Activated naive CD4-positive, alpha-beta T cell treated with anti-CD3 and anti-CD28 coated beads for 36 hours (primary cell): ENCODE measurements at places on chromosomes 3 and 15. TPM values are rescaled to one million over a fixed set of nuclear protein-coding genes. Genes with fewer than 3 reads are reported as not detected.
A peak's percentile ranks its signal among the peaks of the same experiment; 100 is the strongest.

GRCh38 chr15:88982946-88983342, 69.8 kb upstream of the MFGE8 start:
- no peak overlapping the region for H3K4me3 ChIP-seq
- H3K27me3 ChIP-seq: no peaks in the 10 kb centered on the region
- no peaks in the 10 kb centered on the region for H3K4me1 ChIP-seq
- no peak overlapping the region for H3K27ac ChIP-seq

DNA sequence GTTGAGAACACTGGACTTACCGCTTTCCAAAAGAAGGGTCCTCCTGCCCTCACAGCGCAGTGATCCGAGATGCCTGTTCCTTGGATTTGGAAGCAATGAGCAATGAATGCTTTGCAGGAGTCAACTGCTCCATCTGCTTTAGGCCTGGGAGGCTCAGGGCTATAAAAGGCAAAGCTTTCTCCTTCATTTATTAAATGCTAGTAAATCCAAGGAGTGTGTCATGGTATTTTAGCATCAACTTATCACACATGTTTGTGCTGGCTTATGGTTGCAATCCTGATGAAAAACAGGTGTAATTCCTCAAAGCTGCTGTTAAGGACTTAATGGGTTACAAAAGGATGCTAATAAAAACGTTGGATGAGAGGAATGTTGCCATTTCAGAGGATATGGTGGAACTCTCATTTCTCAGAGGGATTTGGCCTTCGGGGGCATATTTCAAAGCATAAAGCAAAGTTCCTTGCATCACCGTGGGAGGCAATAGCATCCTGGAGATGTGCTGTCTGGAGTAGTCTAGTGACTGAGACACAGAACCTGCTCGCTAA, 158.5 kb upstream of the TPM1 start:
- no peak overlapping the region for H3K27ac ChIP-seq
- no peak overlapping the region for H3K4me3 ChIP-seq

Gene TUSC7
- total RNA-seq: not detected

Gene GABRB3
- 0.19 TPM for total RNA-seq

Gene ZNF774
- total RNA-seq: 0.84 TPM

GRCh38 chr3:33940149-33940548, 141.7 kb downstream of the PDCD6IP start:
- peaks cover 3% of the 10 kb centered on the region for H3K4me1 ChIP-seq
- no peak overlapping the region for H3K27ac ChIP-seq
- no peak for DNase-seq
- H3K4me3 ChIP-seq: no peak overlapping the region
- H3K36me3 ChIP-seq: no peaks in the 10 kb centered on the region
- peaks cover 8% of the 10 kb centered on the region for H3K27me3 ChIP-seq

Gene SMCO1
- not detected for total RNA-seq

- H3K4me3 ChIP-seq: no peak overlapping the region
- H3K27ac ChIP-seq: no peak overlapping the region
- H3K4me1 ChIP-seq: no peaks in the 10 kb centered on the region
- H3K36me3 ChIP-seq: peaks cover 26% of the 10 kb centered on the region
- H3K27me3 ChIP-seq: no peaks in the 10 kb centered on the region
These were observed 27.9 kb upstream of the PLCH1 start for GRCh38 chr3:155772801-155773200.

Gene RYR3
- not detected for total RNA-seq

DNA sequence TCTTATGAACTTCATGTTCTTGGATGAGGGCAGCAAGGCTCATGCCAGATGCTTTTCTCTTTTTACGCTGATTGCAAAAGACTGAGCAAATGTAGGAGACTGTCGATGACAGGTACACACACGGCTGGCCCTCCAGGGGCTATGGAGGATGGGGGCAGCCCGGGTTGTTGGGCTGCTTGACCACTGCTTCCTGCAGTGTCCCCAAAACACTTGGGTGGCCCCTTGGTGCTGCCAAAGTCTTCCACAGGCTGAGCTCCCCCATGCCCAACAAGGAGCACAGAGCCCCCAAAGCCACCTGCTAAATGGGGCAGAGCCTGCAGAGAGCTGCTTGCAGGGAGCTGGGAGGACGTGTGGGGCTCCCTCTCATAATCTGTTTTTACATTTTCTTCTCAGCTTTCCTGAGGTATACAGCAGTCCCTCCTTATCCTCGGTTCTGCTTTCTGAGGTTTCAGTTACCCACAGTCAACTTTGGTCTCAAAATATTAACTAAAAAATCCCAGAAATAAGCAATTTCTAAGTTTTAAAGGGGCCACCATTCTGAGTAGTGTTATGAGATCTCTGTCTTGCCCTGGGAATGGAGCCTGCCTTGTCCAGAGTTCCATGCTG, 7.3 kb downstream of the PRR23E start:
- H3K27ac ChIP-seq: no peak overlapping the region
- no peaks in the 10 kb centered on the region for H3K36me3 ChIP-seq
- DNase-seq: no peak
- H3K4me1 ChIP-seq: no peaks in the 10 kb centered on the region
- peaks cover 7% of the 10 kb centered on the region for H3K27me3 ChIP-seq

Gene DUOXA1
- total RNA-seq: not detected

DNA sequence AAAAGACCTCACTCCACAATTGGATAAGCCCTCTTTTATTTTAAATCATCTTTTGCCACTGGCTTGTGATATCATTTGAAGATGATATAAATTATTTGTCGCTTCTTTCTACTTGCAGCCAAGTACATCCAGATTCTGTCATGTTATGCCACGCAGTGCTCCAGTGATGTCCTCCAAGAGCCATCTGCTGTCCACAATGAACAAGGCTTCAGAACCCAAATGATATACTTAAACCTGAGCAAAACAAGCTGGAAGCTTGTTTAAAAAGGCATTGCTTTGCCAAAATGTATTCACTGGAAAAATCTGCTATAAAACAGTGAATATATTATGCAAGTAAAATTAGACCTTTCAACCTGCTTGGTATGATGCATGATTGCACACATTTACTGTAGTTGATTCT, 58.8 kb upstream of the ARL6 start:
- H3K27me3 ChIP-seq: peaks cover 3% of the 10 kb centered on the region
- H3K36me3 ChIP-seq: no peaks in the 10 kb centered on the region
- H3K4me3 ChIP-seq: no peak overlapping the region
- no peaks in the 10 kb centered on the region for H3K4me1 ChIP-seq
- no peak for DNase-seq
- H3K27ac ChIP-seq: no peak overlapping the region

- DNase-seq: no peak
- no peak overlapping the region for H3K27ac ChIP-seq
- peaks cover 7% of the 10 kb centered on the region for H3K4me1 ChIP-seq
- no peaks in the 10 kb centered on the region for H3K36me3 ChIP-seq
- H3K27me3 ChIP-seq: no peaks in the 10 kb centered on the region
- H3K4me3 ChIP-seq: no peak overlapping the region
These were observed 67.0 kb downstream of the CSNK1G1 start for GRCh38 chr15:64288999-64289398.

GRCh38 chr3:26245236-26245635, 377.3 kb upstream of the LRRC3B start:
- no peak overlapping the region for H3K27ac ChIP-seq
- H3K4me3 ChIP-seq: no peak overlapping the region
- no peaks in the 10 kb centered on the region for H3K4me1 ChIP-seq
- no peak for DNase-seq

DNA sequence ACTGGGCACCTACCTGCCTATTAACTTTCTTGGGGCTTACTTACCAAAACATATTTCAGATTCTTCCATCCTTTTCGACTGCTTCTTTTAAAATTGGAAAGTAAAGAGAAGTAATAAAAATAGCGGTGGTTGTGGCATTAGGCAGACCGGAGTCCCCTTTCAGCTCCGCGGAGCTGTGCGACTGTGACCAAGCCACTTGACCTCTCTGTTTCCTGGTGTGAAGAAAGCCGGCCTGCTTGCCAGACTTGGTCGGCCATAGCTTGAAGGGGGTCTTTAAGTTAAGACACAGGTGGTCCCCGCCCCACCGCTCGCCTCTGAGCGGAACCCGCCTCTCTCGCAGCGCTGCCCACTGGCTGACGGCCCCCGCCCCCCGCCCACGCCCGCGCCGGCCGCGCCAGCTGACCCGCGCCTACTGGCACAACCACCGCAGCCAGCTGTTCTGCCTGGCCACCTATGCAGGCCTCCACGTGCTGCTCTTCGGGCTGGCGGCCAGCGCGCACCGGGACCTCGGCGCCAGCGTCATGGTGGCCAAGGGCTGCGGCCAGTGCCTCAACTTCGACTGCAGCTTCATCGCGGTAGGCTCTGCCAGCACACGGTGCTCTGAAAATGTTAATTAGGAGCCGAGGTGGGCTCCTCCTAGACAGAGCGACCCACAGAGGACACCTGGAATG, 18.3 kb downstream of the NOX5 start:
- H3K4me3 ChIP-seq: no peak overlapping the region
- DNase-seq: no peak
- H3K4me1 ChIP-seq: peaks cover 8% of the 10 kb centered on the region

Gene CD96
- 52.7 TPM for total RNA-seq

DNA sequence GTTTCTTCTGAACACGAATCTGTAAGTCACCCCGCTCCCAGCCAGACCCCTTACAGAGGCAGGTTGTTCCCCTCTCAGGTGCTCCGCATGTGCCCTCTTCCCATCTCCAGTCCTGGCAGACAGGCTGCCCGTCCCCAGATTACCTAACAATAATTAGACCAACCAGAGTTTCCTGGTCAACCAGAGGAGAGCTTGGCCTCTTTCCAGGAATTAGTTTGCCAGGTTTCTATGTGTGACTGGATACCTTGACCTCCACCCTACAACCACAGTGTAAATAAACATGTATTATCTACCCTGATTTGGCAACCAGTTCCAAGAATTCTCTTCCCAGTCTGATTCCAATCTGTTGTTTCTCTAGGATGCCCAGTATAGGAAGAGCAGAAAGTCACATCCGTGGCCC, 178.0 kb upstream of the UMPS start:
- no peak overlapping the region for H3K27ac ChIP-seq
- no peak overlapping the region for H3K4me3 ChIP-seq
- no peaks in the 10 kb centered on the region for H3K36me3 ChIP-seq
- DNase-seq: no peak

DNA sequence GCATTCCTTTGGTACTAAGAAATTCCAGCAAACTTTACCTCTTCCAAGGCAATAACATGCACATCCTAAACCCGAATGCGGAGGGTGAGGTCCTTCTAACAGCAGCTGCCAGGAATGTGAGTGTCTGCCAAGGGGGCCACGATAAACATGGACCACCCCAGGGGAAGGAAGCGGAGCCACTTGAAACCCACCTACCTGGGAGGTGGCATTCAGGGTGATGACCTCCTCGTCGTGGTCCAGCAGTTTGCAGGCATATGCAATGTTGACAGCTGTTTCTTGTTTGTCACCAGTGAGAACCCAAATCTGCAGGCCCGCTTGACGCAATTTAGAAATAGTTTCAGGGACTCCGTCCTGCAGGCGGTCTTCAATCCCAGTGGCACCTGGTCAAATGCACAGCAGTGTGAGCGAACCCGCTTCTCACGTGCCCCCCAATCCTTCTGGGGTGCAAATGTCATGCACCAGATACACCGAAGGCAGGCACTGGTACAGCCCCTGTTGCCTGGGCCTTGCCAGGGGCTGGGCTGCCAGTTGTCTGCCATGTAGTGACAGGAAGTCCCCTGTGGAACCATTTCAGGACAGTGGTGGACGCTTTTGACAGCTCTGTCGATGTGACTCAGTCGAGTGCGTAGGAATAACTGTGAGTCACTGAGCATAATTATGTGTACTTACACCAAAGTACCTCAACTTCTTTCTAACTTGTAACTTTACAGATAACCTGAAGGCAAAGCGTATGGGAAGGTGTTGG, 161.2 kb downstream of the ATP10A start:
- peaks cover 28% of the 10 kb centered on the region for H3K36me3 ChIP-seq
- DNase-seq: no peak
- no peaks in the 10 kb centered on the region for H3K27me3 ChIP-seq
- no peaks in the 10 kb centered on the region for H3K4me1 ChIP-seq

DNA sequence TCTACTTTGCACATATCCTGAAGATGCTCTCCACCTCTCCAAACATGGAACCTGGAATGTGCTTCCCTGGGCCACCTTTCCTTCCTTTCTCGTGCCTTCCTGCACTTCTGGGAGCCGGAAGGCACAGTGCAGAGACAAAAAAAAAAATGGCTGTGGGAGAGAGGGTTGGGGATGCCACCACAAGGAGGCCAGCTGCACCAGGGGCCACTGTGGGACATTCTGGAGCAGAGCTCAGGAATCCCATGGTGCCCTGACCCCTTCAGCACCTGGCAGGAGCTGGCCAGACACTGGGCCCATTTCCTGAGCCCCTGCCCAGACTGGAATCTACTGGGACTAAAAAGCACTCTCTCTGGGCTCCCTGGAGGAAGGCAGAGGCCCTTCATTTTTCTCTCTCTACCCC, 7.9 kb upstream of the BCL2L10 start:
- no peak overlapping the region for H3K27ac ChIP-seq
- DNase-seq: no peak
- H3K4me3 ChIP-seq: no peak overlapping the region
- peaks cover 2% of the 10 kb centered on the region for H3K36me3 ChIP-seq
- H3K4me1 ChIP-seq: peaks cover 14% of the 10 kb centered on the region

DNA sequence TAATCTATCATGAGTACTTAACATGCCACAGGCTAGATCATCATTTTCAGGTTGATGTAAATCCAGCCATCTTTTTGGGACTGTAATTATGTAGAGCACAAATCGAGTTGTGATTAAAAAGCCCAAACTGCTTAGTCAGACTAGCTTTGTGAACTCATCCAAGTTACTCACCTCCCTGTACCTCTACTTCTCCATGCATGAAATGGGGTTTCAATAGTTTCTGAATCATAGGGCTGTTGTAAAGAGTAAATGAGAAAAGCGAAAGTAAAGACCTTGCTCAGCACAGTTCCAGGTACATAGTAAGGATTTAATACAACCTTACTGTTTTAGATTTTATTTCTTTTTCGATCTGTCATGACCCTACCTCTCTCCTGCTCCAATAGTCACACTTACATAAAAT, 85.6 kb upstream of the GAP43 start:
- no peak overlapping the region for H3K27ac ChIP-seq
- H3K4me1 ChIP-seq: no peaks in the 10 kb centered on the region
- DNase-seq: no peak
- H3K4me3 ChIP-seq: no peak overlapping the region
- H3K36me3 ChIP-seq: no peaks in the 10 kb centered on the region

Gene GABRA5
- total RNA-seq: not detected

DNA sequence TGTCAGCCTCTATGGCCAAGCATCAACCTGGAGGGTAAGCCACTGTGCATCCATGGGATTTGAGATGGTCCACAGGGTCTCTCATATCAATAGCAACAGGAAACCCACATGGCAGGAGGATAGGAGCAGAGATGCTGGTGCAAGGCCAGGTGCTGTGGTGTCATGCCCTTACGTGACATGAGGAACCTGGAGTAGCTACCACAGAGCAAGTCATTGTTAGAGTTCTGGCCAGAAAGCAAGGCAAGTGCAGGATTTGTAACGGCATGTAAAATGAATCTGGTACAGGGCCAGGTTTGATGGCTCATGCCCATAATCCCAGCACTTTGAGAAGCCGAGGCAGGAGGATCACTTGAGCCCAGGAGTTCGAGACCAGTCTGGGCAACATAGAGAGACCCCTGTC, 14.8 kb upstream of the ZNF774 start:
- no peaks in the 10 kb centered on the region for H3K36me3 ChIP-seq
- H3K4me1 ChIP-seq: peaks cover 13% of the 10 kb centered on the region
- no peaks in the 10 kb centered on the region for H3K27me3 ChIP-seq
- H3K4me3 ChIP-seq: no peak overlapping the region
- H3K27ac ChIP-seq: peak overlapping the region; percentile 12

Gene PIK3CB
- total RNA-seq: 19.2 TPM
